Brain (organoid and tissue), 16 donors: ENCODE measurements at places on chromosomes 7 and 10.
A peak's percentile ranks its signal among the peaks of the same experiment; 100 is the strongest.

DNA sequence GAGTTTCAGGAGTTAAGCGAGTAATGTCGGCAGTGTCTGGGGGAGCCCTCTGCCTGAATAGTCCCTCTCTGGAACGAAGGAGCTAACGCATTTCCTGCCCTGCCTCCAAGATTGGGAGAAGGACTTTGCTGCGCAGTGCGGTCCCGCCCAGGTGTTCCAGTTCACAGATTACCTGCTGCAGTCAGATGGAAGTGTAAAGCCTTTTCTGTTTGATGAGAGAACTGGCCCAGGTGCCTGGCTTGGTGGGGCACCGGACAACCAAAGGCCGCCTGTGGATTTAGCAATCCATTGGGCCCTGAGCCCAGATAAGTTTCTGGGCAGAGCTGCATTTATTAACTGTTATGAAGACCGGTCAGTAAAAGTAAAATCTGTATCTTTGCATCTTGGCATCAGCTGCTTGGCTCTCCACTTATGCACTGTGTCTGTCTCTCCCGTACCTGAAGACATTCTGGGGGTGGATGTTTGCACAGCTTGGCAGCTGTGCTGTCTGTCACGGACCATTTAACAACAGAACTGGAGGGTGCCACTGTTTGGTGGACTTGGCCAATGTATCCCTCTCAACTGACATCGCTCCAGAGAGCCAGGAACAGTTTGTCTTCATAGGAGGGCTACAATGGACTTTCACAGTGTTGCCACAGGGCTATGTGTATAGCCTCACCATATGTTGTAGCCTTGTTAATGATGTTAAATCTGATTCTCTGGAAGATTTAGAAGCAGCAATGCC lies 654.7 kb upstream of the ZWINT start:
- peak; percentile 58 for DNase-seq

DNA sequence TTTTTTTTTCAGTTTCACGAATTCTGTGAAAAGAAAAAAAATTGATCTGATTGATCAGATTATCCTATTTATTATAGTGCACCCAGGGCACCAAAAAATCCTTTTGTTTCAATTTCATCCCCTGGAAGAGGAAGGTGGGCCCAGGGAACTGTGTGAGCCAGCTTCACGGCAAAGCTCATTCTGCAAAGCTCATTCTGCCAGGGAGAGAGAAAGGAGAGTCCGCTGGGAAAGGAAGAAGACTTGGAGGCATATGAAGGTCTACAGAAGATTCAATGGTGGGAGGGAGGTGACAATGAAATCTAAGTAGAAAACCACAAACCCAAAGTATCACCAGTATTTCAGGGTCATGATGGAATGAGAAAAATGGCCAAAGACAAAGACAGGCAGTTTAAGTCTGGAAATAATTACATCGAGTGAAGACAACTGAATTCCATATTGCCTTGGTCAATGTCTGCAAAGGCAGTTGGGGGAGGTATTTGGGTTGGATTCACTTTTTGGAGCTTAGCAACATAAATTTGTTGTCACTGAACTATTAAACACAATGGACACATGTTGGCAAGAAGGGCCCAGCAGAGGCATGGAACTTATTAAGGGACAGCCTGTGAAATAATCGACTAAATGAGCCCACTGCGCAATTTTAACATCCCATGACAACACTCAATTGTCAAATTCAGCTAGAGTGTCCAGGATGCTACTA lies 587.8 kb upstream of the MKI67 start:
- DNase-seq: no peak

- DNase-seq: no peak
These were observed 109.6 kb downstream of the ELAPOR2 start for GRCh38 chr7:86949779-86950260.

GRCh38 chr7:122290476-122290875 lies 14.1 kb downstream of the FEZF1 start:
- DNase-seq: no peak

GRCh38 chr7:2635810-2636701 lies 4.3 kb downstream of the TTYH3 start:
- DNase-seq: peak; percentile 32

- DNase-seq: no peak
These were observed 201.3 kb downstream of the ARL4A start for GRCh38 chr7:12888717-12889116.

GRCh38 chr10:70799124-70799523 lies 13.9 kb upstream of the TBATA start:
- no peak for DNase-seq

DNA sequence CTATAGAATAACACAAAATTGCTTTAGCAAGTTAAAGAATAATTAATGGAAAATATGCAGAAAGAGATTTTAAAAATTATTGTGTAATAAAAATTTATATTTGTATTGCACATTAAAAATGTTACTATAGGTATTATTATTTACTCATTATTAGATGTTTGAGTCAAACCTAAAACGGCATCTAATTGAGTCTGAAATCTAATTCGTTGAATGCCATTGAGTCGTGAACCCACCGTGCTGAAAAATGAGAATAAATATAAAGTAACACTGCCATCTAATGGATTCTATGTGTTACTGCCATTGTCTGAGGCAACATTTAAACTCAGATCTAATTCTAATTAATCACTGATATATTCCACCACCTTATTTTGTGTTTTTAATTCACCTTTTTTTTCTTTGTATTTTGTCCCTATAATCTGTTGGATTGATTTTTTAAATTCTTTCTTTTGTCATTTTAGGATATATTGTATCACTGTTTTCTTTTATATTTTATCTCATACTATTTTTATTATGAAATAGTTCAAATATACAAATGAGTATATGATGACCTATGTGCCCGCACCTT lies 62.2 kb downstream of the SAMD9 start:
- DNase-seq: peak; percentile 75

DNA sequence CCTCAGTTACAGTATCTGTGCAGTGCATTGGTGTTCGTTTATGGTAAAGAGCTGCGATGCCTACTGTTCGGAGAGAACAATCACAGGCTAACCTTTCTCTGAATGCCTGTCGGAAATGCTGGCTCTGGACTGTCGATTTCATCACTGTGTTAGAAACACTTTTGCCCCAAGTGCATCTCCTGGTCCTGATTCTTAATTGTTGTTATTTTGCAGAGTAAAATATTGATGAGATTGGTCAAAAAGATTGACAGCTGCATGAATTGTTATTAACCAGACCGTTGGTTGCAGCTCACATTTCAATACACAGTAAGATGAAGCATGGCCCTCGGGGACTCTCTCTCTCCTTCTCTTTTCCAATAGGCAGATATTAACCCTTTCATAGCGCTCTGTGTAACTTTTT lies 557.4 kb upstream of the ADARB2 start:
- DNase-seq: peak; percentile 54

DNA sequence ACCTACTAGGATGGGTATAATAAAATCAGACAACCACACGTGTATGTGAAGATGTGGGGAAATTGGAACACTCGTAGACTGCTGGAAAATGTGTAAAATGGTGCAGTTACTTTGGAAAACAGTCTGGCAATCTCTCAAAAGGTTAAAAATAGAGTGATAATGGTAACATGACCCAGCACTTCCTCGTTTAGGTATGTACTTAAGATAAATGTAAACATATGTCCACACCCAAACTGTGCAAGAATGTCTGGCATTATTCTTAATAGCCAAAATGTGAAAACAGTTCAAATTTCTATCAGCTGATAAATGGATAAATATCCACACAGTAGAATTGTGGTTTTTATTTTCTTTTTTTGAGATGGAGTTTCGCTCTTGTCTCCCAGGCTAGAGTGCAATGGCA lies 272.8 kb downstream of the ZNF248 start:
- no peak for DNase-seq

DNA sequence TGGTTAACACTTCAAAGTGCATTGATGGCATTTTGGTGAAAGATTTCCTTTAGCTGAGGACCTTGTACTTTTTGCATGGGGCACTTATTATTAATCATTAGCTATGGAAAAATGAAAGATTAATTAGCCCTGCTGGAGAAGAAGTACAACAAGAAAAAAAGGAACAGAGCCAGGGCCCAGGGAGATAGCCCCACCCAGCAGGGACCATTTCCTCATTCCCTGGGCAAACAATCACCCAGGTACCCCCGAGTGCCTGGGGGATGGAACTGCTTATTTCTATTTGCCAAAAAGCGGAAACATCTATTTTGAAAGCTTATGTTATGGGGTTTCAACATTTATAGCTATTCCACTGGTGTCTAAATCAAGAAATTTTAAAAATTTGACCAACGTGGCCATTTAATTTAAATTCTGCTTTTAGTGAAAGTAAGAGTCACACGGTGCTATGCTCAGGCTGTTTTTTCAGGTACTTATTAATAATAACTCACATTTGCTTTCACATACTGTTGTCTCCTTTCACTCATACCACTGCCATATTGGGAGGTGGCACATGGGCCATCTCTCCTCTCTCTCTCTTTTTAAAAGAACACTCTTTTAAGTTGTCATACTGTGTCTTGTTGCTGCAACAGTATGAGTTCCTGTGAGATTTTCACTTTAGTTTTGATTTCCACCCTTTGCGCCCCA lies 143.6 kb upstream of the KIF5B start:
- no peak for DNase-seq

GRCh38 chr10:126099366-126099765 lies 203.0 kb downstream of the FANK1 start:
- DNase-seq: no peak

GRCh38 chr10:49226594-49226993 lies 38.4 kb upstream of the TMEM273 start:
- no peak for DNase-seq

GRCh38 chr7:110994028-110994967 lies 96.6 kb upstream of the LRRN3 start:
- no peak for DNase-seq

- DNase-seq: no peak
These were observed 191.2 kb upstream of the PRSS1 start for GRCh38 chr7:142557971-142558582.

DNA sequence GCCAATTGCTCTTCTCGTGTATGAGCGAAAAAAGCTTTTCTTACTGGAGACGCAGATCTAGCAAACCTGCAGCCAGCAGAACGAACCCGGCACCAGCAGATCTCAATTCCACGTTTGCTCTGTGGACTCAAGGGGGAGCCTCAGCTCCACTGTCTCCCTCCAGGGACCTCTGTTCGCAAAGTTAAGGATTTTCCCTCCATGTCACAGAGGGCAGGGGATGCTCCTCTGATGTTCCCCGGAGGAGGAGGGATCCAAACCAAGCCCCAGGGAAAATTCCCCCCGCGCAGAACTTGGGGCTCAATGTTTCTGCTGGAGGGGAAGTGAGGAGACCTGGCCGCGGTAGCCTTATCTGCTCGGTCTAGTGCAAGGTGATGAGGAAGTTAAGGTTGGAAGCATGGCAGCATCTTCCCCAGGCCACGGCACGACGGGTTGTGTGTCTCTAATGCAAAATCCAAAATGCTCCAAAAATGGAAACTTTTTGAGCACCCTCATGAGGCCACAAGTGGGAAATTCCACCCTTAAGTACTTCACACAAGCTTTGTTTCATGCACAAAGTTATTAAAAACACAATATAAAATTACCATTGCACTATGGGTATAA lies 9.0 kb downstream of the IQCE start:
- DNase-seq: peak; percentile 71

DNA sequence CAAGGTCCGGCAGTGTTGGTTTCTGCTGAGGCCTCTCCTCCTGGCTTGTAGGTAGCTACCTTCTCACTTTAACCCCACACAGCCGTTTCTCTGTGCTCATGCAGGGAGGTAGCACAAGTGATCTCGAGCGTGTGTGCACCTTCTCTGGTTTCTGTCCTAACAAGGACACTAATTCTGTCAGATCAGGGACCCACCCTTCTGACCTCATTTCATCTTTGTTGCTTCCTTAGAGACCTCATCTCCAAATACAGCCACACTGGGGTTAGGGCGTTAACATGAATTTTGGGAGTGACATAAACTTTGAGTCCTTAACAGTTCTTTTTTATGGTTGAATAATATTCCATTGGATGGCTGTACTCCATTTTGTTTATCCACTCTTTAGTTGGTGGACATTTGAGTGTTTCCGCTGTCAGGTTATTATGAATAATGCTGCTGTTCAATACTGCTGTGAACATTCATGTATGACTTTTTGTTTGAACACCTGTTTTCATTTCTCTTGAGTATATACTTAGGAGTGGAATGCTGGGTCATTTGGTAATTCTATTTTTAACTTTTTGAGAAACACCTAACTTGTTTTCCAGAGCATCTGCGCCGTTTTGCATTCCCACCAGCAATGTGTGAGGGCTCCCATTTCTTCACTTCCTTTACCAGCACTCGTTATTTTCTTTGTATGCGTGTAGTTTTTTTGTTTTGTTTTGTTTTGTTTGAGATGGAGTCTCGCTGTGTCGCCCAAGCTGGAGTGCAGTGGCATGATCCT lies 57.5 kb downstream of the LCOR start:
- no peak for DNase-seq

DNA sequence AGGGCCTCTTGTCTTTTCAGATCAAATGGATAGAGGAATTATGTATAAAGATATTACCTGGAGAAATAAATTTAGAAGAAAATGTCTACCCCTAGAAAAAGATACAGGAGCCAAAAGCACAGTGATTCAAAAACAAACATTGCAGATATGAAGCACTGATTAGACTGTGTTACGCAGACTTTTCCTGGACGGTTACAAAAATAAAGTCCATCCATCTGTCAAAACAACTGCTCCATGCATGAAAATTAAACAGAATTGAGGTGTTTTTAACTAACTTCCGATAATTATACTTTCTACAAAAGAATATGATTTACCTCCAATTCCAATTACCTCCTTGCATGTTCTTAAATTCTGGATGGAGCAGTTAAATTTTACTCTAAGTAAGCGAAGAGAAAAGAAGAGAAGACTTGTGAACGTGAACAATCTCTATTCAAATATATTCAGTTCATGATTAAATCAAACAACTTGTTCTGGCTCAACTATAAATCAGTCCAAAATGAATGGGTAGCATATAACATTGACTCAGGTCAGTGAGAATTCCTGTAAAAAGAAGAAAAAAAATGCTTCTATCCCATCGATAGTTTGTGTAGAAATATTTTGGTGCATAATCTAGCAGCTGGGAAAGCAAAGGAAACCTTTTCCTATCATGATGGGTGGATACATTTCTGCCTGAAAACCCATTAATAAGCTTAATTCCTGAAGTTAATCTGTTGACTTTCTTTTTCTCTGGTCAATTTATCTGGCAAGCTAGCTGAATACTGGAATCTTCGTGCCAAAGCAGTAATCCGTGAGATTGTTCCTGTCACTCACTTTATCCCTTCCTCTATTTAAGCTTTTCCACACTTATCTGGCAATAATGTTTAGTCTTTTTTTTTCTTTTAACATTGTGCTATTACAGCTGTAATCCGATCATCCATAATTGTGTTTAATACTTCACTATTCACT lies 80.4 kb downstream of the SEMA3A start:
- DNase-seq: no peak

GRCh38 chr10:34092891-34093290 lies 722.2 kb downstream of the PARD3 start:
- DNase-seq: no peak

DNA sequence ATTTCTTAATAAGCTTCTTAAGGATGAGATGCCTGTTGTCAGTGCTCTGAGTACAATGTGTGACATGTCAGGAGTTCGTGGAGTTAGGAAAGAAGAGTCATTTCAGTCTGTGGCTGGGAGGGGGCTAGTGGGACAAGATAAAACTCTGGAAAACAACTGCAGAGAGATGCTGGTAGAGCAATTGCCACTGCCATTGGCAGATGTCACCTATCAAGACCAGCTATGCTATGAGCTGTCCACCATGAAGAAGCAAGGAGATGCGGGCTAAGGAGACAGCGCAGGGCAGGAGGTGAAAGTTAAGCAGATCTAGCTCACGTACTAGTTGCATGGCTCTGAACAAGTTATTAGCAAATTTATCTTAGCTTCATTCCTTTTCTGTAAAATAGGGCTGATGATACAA lies 756.7 kb downstream of the KCNMA1 start:
- DNase-seq: no peak

- DNase-seq: no peak
These were observed 59.9 kb downstream of the TNRC18 start for GRCh38 chr7:5363729-5364128.

- DNase-seq: no peak
These were observed 93.8 kb downstream of the GAD2 start for GRCh38 chr10:26310361-26310760.
